Nephron progenitor cell (in vitro differentiated cells): ENCODE measurements at places on chromosomes 4 and X.
A peak's percentile ranks its signal among the peaks of the same experiment; 100 is the strongest.

GRCh38 chr4:86967073-86967472 is 32.3 kb downstream of the AFF1 start:
- no peak for DNase-seq

DNA sequence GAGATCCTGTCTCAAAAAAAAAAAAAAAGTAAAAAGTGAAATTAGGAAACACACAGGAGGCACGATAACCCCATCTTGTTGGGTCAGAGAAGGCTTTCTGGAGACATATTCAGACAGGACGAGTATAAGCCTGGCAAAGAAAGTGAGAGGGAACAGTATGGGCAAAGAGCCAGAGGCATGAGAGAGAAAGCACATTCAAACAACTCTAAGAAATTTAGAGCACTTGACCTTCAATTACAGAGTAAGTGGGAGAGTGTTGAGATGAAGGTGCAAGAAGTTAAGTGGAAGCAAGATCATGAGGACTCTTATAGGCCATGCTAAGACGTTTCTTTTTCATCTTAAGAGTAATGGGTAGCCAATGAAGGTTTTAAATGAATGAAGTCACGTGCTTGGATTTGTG is 70.4 kb downstream of the ELOVL6 start:
- no peak for DNase-seq

DNA sequence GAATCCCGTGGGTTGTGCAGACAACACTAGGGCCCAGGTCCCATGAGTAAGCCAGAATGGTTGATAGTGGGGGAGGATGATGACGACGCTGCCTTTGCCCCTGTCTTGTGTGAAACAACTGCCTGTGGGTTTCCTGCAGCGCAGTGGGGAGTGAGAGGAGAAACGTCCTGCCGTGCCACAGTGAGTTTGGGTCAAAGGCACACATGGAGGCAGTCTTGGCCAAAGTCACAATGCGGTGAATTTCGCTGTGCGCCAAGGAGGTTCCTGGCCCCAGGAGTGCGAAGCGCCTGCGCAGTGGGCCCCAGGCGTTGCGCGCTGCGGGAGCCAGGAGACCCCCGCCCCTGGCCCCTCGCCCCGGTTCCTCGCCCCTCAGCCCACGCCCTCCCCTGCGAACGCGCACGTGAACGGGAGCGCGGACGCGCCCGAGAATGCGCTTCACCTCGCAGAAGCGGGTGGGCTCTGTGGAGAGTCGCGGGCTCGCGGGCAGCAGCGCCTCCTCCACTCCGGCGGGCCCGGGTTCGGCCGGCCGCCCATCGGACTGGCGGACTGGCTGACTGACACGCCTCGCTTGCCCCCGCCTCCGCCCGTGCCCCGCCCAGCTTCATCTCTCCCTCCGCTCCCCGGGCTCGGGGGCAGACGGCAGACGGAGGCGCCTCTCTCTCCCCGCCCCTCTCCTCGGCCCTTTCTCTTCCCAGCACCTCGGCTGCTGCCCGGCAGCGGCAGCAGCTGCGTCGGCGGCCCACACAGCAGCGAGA is at the start of gene NUDT10:
Gene NUDT10, plus strand, starts transcription at position 635 of the 755 bp plus-strand sequence. CDS start 144 bp downstream, outside the sequence.
- DNase-seq = peak; percentile 86

DNA sequence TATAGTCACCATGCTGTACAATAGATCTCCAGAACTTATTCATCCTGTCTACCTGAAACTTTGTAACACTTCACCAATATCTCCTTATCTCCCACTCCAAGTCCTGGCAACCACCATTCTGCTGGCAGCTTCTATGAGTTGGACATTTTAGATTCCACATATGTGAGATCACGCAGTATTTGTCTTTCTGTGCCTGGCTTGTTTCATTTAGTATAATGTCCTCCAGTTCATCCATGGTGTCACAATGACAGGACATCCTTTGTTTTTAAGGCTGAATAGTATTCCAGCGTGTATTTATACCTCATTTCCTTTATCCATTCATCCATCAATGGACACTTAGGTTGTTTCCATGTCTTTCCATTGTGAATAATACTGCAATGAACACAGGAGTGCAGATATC is 198.7 kb downstream of the QDPR start:
- DNase-seq = no peak

GRCh38 chrX:93874554-93874953 is 200.5 kb downstream of the FAM133A start:
- peak; percentile 50 for DNase-seq

DNA sequence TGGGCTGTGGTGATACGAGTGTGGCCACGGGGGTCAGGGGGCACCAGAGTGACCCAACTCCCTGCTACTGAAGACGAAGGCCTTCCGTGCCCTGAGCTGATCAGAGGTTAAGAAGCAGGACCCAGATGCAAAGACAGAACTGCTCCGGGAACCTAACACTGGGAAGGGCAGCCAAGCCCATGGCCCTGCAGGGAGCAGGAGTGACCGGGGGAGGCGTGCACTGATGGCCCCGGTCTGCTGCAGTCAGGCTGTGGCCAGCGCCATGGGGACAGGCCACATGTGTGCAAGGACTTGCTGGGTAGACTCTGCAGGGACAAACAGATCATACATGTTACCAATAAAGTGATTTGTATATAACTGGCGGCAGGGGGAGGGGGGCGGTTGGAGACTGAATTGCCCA is 74.6 kb downstream of the ACOX3 start:
- DNase-seq = no peak

- DNase-seq = peak; percentile 78
These were observed 580 bp upstream of the MMGT1 start for GRCh38 chrX:135974279-135974856.
